ENCODE measurements at places on chromosomes 12 and 14.

GRCh38 chr12:5678176-5678575 lies 246.3 kb downstream of the NTF3 start:
- no peak for DNase-seq

GRCh38 chr12:724194-724855 lies 28.1 kb upstream of the WNK1 start:
- DNase-seq, result no peak

DNA sequence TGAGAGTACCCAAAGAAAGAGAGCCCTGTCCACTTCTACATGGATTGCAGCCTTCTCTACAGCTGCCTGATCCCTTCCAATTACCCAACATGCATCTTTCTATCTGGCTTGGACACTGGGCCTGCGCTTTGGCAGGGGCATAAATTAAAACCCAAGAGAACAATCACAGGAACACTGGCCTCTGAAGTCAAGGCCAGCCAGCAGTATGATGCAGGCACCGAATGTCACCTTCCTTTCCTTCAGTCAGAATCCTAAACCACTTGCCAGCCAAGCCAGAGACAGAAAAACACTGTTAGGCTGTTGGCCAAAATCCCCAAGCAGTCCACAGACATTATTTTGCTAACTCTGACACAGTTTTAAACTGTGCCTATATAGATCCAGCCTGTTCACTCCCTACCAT lies 113.7 kb downstream of the DUSP6 start:
- no peak for DNase-seq

DNA sequence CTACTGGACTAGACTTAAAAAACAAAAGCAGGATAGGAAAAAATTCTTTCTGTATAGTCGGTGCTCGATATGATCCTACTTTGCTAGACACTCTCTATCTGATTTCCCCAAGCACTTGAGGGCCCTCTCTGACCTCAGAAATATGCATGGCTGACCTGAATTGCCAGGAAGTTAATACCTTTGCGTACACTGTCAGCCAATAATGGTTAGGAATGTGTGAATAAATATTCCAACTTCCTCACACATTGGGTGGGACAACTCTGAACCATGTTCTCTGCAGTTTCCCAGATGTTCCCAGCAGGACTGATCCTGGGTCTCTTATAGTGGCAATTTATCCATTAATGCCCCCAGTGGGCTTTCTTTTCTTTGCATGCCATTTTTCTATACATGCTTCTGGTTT lies 20.5 kb upstream of the RPL10L start:
- DNase-seq, result no peak

DNA sequence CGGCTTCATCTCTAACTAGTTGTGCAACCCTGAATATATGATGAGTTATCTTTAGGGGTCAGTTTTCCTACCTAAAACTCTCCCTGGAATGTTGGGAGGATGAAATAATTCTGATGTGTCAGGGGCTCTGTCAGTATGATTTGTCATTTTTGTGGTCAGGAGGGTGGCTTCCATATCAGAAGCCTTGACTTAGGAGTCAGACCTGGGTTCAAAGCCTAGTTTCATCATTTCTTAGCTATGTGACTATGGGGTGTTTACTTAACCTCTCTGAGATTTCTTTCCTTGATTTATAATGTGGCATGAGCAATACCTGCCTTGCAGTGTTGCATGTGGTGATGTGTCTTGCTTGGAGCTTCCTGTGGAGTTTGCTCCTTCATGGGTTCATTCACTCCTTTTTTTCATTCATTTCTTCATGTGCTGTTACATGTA lies 146.8 kb downstream of the CHST11 start:
- no peak for DNase-seq

DNA sequence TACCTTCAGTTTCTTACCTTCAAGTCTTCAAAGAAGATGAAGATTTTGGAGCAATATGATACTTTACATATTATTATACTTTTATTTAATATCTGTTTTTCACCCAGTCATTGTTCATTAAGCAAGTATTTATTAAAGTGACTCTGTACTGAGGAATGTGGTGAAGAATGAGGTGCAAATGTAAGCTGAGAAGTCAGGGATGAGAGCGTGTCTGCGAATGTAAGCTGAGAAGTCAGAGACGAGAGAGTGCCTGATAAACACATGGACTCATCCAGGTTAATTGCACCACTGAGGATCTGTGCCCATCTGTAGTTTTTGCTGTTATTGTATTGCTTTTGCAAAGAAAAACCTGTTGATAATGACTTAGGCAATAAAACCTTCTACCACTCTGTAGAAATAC lies 211.9 kb upstream of the FAR2 start:
- DNase-seq, result no peak

DNA sequence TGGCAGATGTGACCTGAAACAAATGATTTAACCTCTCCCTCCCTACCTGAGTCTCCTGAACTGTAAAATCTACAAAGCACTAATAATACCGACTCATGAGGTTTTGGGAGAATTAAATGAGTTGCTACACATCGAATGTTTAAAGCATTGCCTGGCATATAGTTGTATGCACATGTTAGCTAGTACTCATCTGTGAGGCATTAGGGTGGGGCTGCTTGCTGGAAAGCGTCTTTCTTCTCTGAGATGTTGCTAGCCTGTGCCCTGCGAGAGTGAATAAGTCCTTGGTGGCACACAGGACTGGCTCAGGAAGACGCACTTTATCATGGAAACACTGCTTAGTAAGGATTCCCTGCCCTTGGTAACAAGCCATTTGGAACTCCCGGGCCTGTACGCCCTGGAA lies 6.1 kb downstream of the RAPGEF3 start:
- DNase-seq, result no peak

DNA sequence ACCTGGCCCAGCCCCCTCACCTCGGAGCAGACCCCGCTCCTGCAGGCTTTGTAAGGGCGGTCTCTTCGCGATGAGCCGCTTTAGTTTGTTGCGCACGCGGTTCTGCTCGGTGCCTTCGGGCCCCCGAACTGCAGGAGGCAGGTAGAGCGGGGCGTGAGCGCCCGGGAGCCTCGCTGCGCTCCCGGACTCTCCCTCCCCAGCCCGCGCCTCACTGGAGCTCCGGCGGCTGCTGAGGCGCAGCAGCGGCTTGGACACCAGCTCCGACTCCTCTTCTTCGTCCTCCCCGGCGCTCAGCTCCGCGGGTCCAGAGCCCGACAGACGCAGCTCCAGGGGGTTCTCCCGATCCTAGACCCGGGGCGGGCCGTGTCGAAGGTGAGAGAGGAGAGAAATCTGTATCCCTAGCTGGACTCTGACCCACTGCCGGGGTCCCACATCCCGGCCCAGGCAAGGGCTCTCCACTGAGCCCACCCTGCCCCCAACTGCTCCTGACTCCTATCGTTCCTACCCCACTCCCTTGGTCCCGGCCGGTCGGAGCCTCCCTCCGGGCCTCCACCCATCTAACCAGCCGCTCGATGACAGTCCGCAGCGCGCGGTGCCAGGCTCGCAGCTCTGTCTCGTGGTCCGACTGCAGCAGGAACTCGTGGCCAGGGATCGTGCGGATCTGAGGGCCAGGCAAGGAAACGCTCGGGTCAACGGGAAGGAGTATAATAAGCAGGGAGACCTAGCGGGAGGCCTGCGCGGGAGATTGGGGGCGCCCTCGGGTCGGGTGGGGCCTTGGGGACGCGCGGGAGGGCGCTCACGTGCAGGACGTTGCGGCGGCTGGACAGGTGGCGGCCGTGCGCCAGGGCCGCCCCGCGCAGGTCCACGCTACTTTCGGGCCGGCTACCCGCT lies 4.2 kb downstream of the ARHGAP9 start:
- DNase-seq, result no peak

DNA sequence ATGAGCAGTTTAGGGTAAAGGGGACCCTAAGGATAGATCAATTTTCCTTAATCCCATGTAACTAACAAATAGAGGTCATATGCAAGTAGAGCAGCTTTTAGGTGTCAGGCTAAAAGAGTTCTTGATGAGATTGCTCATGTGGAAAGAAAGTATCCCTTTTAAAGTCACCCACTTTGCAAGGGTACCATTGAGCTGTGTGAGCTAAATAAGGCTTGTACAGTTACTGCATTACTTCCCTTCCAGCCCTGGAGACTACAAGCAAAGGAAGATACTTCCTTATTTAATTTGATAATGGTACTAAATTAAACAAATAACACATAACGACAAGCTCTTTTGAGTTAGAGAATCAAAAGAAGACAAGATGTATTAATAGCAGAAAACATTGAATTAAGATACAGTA lies 191.7 kb downstream of the TMX1 start:
- DNase-seq, result no peak

DNA sequence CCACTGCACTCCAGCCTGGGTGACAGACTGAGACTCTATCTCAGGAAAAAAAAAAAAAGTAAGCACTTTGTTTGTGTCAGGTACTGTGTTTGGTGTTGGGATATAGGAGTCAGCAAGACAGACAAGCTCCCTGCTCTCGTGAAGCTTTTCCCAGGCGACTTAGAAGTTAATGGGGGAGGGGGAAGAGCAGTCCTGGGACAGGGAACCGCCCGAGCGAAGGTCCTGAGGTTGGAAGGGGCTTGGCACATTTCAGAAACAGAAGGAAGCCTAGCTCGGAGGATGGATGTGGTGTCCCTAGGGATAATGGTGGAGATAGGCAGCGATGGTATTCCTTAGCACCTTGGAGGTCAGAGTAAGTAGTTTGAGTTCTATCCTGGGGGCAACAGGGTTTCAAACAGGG lies 8.5 kb upstream of the COX6A1 start:
- DNase-seq, result no peak

- DNase-seq, result no peak
Measured at GRCh38 chr14:83867566-83868225, 1662.2 kb upstream of the FLRT2 start.

GRCh38 chr14:55107766-55108554 lies 21.1 kb upstream of the LGALS3 start:
- DNase-seq, result peak; percentile 12
